NCI-H1092 treated with DMSO at 0.1 percent for 48 hours (cell line): ENCODE measurements at places on chromosomes 11 and 22.
A peak's percentile ranks its signal among the peaks of the same experiment; 100 is the strongest.

DNA sequence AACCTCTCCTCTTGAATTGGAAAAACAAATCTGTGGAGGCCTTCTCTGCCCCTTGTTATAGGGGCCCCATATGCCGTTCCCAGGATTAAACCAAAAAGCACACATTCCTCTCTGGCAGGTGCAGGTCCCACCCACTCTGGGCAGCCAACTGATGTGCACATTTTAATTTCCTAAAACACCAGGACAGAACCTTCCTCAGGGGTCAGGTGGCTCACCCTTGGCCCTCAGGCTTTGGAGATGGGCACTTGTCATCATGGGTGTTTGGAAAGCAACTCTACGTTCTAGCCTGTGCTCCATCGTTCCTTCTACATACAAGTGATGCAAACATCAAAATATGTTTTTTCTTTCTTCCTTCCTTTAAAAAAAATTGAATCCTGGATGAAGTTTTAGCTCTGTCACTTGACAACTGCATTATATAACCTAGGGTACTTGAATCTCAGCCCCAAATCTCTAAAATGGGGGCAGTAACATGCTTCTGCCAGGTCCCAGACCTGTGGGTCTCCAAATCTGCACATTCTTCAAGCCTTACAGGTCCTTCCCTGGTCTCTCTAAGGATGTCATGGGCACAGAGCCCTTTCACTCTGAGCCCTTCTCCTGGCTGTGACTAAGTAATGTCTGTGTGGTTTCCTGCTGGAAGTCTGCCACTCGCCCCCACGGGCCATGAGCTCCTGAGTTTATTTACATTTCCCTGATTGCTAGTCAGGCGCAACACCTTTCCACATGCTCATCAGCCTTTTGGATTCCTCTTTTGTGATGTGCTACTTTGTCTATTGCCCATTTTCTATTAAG lies 43.8 kb downstream of the KCNQ1OT1 start:
- peak; percentile 49 for DNase-seq

DNA sequence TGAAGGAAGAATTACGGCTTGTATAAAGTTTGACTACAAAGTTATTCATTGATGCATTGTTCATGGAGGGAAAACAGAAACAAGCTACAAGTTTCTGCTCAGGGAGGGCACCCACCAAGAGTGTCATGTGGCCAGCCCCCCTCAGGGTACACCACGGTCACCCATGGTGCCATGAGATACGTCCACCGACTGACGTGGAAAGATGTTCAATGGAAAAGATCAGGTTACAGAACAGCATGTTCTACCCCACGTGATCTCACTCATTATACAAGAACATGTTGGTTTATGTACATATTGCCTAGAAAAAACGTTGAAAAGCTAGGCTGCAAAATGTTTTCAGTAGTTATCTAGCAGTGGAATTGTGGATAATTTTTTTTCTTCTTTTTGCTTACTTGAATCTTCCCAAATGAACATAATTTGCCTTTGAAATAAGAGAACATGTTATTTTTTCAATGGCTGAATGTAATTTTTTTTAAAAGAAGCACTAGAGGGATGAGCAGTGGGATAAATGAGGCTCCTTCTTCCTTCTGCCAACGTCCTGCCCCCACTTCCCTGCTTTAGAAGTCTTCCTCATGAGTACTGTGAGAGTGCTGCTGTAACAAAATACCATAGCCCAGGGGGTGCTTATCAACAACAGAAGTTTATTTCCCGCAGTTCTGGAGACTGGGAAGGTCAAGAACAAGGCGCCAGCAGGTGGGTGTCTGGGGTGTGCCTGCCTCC lies 22.5 kb downstream of the RCN1 start:
- DNase-seq, result peak; percentile 9

DNA sequence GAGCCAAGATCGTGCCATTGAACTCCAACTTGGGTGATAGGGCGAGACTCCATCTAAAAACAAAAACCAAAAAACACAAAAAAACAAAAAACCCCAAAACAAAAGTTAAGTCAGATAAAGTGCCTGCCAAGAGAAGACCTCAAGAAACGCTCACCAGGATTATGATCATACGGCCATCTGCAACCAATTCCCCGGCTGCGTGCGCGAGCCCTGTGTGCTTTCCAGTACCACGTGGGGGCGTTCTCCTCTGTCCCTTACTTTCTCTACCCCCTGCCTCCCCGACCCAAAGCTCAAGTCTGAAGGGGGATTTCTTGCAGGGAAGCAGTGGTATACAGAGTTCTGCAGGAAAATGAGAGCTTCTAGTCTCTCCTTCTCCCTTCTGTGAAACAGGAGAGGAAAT lies 10.5 kb upstream of the RPS19BP1 start:
- peak; percentile 41 for DNase-seq

GRCh38 chr22:29457730-29458129 lies 19.3 kb downstream of the RFPL1 start:
- peak; percentile 9 for DNase-seq

- no peak for DNase-seq
Observed at GRCh38 chr11:69916806-69917387, 97.7 kb upstream of the FGF3 start.

GRCh38 chr11:69647761-69648497 lies 7.0 kb downstream of the CCND1 start:
- DNase-seq, result no peak

- no peak for DNase-seq
Observed at GRCh38 chr11:130191896-130192295, 32.3 kb downstream of the ST14 start.

DNA sequence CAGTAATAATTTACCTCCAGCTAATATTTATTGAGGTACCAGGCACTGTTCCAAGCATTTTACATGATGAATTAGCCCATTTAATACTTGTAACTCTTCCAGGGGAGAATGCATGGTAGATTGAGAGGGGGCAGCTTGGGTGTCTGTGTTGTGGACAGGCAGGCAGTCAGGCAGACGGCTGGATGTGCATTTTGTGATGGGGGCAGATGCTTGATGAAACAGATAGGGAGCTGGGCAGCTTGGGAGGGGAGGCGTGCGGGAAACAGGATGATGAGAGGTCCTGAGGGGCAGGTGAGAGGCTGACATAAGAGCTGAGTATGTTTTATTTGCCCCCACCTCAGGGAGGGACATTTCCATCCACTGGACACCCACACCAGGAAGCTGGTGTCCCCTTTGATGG lies 33.1 kb upstream of the SHISAL1 start:
- DNase-seq, result no peak

GRCh38 chr11:115716601-115717529 lies 212.7 kb upstream of the CADM1 start:
- DNase-seq, result no peak

DNA sequence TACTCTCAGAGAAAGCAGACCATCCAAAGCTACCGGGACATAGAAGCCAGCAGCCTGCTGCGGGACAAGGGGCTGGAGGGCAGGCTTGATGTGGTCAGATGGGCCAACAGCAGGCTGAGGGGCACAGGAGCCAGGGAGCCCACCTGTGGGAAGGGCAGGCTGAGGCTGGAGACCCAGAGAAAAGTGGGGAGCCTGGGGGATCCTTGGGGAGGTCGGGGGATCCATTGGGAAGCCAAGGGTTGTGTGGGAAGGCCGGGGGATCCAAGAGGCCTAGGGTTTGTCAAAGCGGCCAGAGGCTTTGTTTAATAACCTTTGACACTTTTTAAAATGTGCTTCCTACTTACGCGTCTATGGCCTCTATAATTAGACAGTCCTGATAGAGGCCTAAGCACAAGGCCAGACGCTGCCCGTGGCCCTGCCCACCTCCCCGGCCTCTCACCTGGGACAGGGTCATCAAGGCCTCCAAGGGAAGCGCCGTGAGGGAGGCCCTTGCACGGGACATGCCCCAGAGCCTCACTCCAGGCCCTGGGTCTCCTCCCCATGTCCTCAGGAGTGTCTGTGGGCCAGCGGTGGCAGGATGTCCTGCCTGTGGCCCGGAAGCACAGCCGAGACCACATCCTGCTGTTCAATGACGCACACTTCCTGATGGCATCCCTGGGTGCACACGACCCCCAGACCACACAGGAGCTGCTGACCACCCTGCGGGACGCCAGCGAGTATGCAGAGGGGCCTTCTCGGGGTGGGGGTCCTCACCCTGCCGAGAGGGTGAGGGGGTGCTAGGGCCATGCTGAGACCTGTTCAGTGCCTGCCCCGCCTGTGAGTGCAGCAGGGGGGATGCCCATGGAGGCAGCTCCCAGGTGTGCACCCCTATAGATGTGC lies 8.6 kb upstream of the GTSE1 start:
- DNase-seq, result no peak

- DNase-seq, result no peak
Observed at GRCh38 chr11:25758145-25758661, 573.7 kb upstream of the ANO3 start.

DNA sequence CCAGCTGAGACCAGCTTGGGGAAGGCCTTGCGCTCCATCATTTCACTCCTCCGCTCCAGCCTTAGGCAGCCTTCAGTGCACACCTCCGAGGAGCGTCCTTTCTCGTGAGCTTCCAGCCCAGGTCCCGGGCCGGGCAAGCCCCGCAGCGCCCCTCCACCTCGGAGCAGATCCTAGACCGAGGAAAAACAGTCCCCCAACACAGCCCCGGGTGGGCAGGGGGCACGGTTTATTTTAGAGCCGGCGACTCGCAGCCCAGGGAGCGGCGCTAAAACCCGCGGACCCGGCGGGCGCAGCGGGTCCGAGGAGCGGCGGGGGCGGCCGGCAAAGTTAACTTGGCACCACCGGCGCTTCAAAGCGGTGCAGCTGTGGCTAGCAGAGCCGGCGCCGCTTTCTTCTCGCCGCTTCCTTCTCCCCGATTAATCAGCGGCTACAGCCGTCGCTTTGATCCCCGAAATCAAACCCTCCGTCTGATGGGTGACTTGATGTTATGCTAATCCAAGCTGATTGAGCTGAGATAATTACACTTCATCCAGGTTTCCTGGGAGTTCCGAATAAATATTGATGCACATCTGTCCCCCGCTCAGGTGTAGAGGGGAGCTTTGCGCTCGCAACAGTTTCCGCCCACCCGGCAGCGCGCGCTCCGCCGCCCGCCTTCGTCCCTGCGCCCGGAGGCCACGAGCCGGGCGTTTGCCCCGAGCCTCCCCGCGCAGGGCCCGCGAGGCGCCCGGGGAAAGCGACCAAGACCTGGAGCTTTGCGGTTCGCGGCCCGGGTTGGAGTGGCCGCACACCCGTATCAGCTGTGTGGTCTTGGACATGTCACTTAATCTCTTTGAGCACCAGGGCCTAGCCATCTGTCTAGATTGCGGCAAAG lies 192.7 kb downstream of the BUD13 start:
- no peak for DNase-seq
